ENCODE measurements at places on chromosomes 2 and 18. TPM values are rescaled to one million over a fixed set of nuclear protein-coding genes. Genes with fewer than 3 reads are reported as not detected.

- no peak for DNase-seq
These were observed 54.8 kb downstream of the CDC42EP3 start for GRCh38 chr2:37616677-37617005.

SCG2 gene
- total RNA-seq: 0.97 TPM

TTC27 gene
- total RNA-seq: 13.7 TPM

DNA sequence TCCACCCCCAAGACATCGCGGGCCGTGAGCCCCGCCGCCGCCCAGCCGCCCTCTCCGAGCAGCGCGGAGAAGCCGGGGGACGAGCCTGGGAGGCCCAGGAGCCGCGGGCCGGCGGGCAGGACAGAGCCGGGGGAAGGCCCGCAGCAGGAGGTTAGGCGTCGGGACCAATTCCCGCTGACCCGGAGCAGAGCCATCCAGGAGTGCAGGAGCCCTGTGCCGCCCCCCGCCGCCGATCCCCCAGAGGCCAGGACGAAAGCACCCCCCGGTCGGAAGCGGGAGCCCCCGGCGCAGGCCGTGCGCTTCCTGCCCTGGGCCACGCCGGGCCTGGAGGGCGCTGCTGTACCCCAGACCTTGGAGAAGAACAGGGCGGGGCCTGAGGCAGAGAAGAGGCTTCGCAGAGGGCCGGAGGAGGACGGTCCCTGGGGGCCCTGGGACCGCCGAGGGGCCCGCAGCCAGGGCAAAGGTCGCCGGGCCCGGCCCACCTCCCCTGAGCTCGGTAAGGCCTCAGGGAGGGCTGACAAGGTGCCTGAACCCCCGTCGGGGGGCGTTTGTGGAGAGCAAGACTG lies 14.2 kb downstream of the SPEG start:
- DNase-seq: no peak

DNA sequence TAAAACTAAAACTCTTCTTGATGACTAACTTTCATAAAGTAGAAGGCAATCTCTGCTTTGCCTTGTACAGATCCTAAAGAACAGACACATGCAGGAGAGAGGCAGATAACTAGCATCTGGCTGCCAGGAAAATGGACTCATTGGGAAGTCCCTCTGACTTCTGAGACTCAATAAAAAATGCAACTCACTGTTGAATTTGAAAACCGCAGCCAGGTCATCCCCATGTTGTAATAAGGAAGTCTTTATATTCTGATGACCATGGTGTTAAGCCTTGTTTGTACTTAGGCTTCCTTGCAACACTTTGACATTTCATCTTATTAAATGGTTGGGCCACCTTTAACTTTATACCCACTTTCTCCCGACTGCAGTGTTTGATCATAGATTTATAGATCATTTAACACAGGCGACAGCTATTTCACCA lies 375.1 kb upstream of the KCNH7 start:
- DNase-seq: no peak

- no peak for DNase-seq
These were observed 5.7 kb downstream of the TCF4 start for GRCh38 chr18:55582325-55582724.

DNA sequence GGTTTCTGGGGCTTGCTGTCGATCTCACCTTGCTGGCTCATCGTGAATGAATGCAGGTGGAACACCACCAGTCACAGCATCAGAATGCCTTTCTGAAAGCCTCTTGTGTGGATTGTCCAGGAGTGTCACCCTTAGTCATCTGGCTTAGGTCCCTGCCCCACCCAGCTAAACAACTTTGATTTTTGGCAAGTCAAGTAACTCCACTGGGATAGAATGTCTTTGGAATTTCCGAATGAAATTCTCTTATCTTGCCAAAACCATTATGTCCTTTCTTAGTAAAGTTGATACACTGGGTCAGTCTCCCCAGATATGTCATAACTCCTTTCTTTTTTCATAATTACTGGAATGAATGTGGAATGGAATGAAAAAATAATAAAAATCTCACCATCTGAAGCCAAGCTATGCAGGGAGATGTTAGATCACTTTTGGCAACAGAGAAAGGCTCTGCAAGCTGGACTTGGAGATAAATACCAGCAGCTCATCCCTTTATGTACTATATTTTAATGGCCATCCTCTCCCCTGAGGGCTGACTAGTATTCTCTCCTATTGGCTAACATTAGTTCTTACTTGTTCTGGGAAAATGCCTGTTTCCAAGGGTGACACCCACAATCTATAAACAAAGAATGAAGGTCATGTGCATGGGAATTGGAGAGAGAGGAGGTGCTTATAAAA lies 35.4 kb downstream of the INSIG2 start:
- no peak for DNase-seq

DNA sequence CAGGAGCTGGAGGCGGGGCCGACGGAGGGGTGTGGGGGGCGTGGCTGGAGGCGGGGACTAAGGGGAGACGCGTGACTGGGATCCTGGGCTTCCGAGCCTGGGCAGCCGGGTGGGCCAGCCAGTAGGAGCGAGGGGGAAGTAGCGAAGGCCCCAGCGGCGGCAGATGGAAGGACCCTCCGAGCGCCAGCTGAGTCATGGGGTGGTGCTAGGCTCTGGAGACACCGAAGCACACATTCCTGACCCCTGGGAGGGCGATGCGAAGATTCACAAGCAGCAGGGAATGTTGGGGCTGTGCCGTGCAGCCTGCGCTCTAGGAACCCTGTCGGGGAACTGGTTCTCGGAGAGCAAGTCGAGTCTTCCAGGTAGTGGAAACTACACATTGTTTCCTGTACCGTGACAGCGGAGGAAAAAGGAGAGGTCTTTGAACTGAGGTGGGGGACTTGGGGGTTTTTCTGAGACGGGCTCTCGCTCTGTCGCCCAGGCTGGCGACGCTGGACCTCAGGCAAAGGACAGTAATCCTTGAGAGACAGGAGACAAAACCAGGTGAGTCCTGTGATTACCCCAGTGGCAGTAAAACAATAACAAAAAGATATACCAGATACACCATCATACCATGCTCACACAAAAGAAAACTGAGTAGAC lies 650 bp upstream of the AFG3L2 start:
- DNase-seq: no peak

DNA sequence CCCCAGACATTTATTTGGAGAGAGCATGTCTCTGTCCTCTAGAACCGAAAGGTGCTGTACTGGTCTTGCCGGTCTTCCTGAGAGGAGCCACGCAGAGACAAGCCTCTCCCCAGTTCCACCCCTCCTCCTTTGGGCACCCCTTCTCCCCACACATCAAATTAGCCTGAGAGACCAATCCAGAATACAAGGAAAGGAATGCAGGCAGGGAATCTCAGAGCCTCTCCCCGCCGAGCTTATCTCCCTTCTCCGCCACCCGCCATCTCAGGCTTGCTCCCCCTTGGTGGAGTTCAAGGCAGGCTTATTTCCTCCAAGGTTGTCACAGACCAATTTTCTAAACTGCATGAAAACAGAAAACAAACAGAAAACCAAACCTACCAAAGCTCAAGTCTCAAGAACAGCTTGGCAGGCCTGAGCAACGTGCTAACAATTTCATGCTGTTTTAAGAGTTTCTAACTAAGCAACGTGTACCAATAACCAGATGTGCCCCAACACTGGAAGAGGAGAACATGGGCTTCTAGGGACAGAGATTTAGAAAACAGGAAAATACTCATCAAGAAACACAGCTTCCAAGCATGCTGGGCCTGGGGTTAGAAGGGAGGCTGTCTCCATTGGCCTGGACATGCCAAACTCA lies 124.5 kb upstream of the PKDCC start:
- DNase-seq: no peak

NDUFV2 gene
- total RNA-seq: 325 TPM

- no peak for DNase-seq
These were observed 88.8 kb downstream of the UXS1 start for GRCh38 chr2:106105151-106105922.

DNA sequence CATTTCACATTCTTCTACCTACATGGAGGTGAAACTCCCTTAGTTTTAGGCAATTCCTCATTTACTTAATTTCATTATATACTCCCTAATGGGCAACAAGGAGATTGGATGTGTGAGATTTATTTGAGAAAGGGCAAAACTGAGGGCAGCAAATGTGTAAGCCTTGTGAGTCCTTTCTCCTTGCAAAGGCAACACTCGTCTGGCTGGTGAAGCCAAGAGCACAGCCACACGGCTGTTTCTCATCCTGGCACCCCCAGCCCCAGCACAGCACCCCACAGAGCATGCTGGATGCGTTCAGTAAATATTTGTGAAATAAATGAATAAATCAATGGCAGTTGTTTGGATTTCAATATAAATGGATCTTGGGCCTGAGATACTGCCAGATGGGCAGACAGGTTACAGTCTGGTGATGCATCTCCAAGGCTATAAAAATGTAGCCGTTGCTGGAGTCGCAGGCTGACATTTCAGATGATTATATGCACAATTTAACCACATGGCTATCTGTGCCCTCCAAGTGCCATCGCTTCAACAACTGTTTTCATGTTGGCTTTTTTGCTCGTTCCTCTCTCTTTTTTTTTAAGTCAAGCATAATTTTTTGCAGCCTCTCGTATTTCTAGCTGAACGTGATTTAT lies 154.1 kb upstream of the REV1 start:
- DNase-seq: no peak

DNA sequence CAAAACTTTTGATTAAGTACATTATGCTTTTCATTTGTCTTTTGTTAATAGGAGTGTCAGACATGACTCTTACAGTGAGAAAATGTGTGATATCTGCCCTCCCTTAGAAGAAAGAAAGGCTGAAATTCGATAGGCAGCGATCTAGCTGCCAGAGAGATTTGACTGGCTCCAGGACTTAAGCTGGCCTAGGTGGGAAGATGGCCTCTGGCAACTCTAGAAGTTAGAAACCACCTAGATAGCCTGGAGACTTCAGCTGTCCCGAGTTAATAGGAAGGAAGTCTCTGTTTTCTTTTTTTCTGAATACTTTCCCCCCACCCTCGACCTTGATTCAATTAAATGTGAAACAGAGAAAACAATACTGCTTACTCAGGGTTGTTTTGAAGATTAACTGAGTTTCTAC lies 1194.7 kb upstream of the CRIM1 start:
- no peak for DNase-seq

GRCh38 chr18:51437280-51438271 lies 240.1 kb upstream of the MEX3C start:
- DNase-seq: no peak

RAB6C gene
- not detected for total RNA-seq

ASPRV1 gene
- total RNA-seq: 0.81 TPM

DNA sequence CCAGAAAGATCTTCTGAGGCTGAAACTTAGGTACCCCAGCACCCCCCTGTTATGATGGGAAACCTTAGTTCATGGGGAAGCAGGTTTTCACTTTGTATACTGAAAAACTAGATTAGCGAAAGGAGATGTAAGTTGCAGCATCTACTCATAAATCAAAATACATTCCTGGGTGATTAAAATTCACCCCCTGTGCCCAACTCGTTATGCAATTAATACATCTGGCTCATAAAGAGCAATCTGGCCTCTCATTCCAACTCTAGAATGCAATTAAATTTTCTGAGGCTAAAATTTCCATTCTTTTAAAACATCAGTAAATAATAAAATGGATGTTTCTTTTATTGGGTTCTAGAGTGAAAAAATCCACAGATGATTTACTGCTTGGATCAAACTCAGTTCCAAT lies 110.9 kb upstream of the BZW1 start:
- DNase-seq: no peak

DNA sequence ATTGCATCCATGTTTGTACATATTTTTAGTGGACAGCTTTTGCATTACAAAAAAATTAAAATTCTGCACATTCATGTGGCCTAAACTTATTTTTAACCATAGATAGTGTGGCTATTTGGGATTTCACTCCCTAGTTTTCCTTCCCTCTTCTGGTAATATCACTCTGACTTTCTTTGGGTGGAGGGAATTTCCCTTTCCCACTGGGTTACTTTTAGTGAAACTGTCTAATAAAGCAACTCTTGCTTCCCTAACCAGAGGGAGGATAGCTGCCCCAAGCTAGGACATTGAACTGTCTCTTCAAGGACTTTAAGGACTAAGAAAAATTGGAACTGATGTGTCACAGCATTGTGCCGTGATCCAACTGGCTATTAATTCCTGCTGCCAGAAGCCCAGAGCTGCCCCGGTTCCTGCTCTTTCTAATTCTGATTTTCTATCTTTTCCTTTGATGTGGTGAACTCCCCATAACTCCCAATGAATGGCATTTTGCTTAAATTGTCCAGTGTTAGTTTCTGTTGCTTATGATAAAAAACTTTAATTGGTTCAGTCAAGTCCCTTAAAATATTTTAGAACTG lies 20.0 kb upstream of the EFR3B start:
- DNase-seq: no peak

DQX1 gene
- not detected for total RNA-seq

ALPP gene
- not detected for total RNA-seq

- DNase-seq: no peak
These were observed 16.6 kb upstream of the LNPK start for GRCh38 chr2:176018708-176019107.

DNA sequence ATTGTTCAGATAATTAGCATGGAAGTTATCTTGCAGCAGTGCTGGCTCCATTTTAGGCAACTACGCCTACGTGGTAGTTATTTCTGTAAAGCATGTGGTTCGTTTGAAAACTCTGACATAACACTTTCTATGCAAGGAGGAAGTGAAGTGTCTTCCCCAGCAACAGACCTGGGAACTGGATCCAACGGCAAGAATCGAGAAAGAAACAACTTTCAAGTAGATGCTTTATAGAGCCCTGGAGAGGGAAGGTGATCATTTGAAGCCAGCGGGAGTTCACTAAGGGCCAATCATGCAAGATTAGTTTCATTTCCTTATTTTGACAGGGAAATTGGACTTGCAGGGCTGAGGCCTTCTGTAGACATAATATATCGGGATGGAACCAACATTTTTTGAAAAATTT lies 218.3 kb downstream of the ACKR3 start:
- DNase-seq: no peak

DNA sequence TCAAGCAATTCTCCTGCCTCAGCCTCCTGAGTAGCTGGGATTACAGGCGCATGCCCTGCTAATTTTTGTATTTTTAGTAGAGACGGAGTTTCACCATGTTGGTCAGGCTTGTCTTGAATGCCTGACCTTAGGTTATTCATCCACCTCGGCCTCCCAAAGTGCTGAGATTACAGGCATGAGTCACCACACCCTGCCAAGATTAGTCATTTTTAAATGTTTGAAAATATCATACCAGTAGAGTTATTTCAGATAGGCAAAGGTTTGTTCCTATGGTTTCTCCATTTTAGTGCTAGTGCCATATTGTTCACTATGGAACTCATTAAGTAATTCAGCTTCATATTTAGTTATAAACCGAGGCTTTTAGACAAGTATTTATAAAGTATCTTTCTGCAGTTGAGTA lies 52.3 kb downstream of the HIBCH start:
- no peak for DNase-seq

FZD7 gene
- total RNA-seq: 34.7 TPM

DNA sequence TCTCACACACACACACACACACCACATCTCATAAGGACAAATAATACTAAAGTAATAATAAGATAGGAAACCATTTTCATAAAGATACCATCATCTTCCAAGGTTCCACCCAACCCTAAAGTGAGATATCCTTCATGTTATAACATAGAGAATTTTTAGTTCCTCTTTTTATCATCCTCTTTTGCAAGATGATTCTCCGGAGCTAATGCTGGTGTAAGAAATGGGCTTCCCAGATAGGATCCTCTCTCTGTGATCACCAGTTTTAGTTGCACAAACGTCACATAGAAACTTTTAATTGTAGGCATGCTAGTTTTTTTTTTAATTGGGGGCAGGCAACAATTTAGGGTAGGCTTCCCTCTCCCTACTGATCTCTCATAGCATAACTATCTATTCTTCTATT lies 49.6 kb downstream of the ARHGAP25 start:
- no peak for DNase-seq

AMER3 gene
- not detected for total RNA-seq

GRCh38 chr2:25041307-25041927 lies 459 bp upstream of the EFR3B start:
- DNase-seq: no peak
